Iris pigment epithelial cell (primary cell): ENCODE measurements at places on chromosomes 6 and 20.
A peak's percentile ranks its signal among the peaks of the same experiment; 100 is the strongest.

- DNase-seq = peak; percentile 39
These were observed 10.0 kb upstream of the POU5F1 start for GRCh38 chr6:31180500-31180899.

DNA sequence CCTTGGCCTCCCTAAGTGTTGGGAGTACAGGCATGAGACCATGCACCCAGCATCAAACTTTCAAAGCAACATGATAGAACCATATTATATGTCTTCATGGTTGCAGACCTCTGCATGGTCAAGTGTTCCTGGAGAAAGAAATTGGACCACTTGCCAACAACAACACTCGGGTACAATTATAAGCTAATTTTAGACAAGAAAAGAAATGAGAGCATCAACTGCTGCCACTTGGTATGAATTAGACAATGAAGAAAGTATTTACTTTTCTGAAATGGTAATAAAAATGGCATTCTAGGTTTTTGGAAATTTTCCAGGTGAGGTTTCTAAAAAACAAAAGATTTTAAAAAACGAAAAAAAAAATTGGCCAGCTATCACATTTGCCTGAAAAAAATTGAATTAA is 7.7 kb upstream of the PM20D2 start:
- no peak for DNase-seq

DNA sequence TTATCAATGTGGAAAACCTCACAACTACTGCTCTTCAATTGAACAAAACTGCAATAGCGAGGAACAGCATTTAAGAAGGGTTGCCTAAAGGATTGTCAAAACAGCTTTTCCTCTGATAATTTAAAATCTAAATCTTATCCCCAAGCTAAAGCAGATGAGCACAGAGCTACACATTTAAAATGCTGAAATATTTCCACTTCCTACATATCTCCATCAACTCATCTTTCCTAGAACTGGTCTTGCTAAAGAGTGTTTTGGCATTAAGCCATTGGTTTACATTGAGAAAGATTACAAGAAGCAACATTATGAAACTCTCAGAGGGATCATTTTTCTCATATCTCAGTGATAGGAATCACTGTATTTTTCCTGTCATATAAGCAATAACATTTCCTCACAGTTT is 3.6 kb downstream of the OR10C1 start:
- DNase-seq = peak; percentile 5

GRCh38 chr20:3813848-3814581 is 6.3 kb upstream of the AP5S1 start:
- DNase-seq = no peak

DNA sequence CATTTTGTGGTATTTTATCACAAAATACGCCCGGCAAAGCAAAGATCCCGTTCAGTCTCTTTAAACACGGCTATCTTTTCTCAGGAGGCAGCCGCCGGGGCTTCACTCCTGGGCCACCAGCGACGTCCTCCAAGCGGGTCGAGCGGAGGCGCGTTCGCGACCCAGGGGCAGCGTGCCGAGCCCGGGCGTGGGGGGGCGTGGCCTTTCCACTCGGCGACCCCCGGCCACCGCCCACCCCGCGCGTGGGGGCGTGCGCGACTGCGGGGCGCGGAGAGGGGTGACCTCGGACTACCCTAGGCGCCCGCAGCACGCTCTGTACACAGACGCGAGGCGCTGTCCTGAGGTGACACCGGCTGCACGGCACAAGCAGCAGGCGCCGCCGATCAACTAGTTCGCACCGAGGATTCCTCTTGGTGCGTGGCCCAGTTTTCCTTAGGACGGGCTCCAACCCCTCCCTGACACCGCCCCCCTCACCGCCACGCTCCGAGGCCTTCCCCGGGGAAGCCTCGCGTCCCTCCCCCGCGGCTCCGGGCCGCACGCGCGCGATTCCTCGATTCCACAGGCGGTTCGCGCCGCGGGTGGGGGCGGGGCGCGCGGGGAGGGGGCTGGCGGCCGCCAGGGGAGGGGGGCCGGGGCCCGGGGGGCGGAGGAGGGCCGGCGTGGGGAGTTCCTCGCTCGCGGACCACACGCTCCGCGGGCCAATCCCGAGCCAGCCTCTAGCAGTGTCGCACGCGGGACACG is 1.1 kb upstream of the JARID2 start:
- peak; percentile 56 for DNase-seq

DNA sequence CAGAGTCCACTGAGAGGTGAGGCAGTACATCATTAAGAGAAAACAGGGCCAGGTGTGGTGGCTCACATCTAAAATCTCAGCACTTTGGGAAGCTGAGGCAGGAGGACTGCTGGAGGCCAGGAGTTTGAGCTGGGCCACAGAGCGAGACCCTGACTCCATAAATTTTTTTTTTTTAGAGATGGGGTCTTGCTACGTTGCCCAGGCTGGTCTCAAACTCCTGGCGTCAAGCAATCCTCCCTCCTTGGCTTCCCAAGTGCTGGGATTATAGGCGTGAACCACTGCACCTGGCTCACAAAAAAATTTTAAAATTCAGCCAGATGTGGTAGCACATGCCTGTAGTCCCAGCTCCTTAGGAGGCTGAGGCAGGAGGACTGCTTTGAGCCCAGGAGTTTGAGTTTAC is 17.3 kb downstream of the PPIL1 start:
- DNase-seq = no peak

- DNase-seq = no peak
These were observed 54.7 kb downstream of the PTPRK start for GRCh38 chr6:128465368-128466343.

- peak; percentile 34 for DNase-seq
These were observed 131.6 kb downstream of the OGFRL1 start for GRCh38 chr6:71420095-71420692.

DNA sequence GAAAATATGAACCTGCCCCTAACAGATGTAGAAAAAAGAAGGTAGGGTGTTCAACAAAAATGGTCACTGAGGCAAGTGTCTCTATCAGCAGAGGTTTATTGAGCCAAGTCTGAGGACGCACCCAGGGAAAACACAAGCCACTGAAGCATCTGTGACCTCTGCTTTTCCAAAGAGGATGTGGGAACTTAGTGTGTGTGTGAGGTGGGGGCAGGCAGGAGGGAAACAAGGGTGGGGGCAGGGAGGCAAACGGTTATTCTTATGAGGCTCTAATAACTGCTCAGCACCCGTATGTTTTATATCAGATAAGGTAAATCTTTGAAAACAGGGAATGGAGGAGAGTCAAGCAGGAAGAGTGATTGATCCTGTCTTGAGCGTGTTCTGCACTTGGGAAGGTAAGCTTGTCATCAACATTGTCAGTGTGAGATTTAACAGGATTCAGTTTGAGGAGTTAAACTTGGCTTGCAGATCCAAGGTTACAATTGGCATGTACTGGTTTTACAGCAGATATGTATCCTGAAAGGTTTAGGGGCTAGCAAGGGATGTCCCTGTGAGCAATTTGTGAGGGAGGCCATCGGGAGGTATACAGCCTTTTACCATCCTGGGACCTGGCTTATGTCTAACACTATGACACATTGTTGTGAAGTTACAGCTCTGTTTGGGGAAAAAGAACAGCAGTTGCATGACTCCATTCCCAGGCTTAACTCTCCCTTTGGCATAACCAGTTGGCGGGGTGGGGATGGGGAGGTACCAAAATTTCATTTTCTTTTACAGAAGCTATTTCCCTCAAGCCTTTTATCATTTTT is 33.7 kb downstream of the NINL start:
- DNase-seq = no peak

GRCh38 chr6:2110504-2110903 is 134.9 kb downstream of the GMDS start:
- peak; percentile 67 for DNase-seq

DNA sequence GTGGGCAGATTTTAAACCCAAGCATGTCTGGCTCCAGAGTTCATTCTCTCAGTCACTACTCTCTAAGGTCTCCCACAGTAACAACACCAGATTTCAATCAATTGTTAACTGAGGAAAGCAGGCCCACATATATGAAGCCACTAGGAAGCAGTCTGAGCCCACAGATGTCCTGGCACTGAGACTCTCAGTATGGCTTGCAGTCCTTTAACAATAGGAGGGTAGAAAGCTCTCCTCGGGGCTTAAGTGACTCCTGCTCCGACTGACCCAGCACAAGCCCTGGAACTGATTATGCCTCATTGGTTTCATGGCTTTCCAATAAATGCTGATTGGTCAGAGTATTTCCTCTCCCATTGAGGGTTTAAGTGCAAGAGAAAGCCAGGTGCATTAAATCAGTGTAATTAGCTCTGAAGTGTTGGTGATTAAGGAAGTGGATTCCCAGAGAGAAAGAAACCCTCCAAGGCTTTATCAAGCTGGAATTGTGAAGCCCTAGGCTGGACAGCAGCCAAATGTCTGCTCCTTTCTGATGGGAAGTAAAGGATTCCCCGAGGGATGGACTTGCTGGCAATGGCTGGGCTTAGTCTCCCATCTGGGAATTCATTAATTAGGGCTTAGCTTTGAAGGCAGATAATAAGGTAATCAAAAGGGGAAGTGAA is 76.6 kb upstream of the PROKR2 start:
- DNase-seq = no peak

DNA sequence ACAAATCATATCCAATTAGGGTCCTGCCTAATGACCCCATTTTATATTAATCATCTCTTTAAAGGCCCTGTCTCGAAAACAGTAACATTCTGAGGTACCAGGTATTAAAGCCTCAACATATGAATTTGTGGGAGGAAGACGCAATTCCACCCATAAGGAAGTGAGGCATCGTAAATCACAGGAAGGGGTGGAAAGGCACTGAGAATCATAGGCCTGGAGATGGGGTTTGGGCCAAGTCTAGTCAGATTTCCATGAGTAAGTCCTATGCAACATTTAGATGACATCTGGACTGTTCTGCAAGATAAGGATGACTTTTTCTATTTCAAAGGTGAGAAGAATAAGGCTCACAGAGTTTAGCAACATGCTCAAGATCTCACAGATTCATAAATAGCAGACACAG is 534.0 kb downstream of the KHDRBS2 start:
- DNase-seq = no peak

DNA sequence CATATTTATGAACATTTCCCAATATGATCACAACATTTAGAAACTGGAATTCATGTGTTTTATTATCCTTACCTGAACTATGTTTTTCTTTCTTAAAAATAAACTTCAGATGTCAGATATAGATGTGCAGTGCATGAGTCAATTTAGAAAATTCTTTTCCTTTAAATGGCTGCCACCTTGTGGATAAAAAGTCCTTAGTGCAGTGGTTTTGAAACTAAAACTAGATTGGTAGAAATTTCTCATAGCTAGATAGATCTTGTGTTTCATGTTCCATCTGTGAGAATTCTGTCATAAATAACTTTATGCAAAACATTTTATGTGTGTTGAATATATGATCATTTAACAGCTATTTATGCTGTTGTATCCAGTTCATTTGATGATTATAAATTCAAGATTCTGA is 134.9 kb downstream of the KLHL32 start:
- peak; percentile 43 for DNase-seq

DNA sequence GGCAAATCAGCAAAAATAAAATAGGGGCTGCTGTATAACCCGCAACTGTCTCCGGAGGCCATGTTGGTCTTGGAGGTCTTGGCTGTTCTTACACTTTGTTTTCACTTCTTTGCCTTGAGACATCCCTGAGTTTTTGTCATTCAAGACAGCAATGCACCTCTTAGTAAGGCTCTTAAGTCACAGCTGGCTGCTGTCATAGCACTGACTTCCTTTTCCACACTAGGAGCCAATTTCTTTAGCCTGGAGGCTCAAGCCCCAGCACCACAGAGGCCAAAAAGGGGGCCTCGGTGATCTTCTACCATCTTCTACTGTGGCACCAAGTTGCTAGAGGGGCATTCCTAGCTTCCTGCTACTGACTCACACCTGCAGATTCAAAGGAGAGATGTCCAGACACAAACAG is 536.3 kb downstream of the CDH26 start:
- no peak for DNase-seq

- DNase-seq = peak; percentile 59
These were observed 45.2 kb downstream of the THEMIS start for GRCh38 chr6:127855542-127856159.

DNA sequence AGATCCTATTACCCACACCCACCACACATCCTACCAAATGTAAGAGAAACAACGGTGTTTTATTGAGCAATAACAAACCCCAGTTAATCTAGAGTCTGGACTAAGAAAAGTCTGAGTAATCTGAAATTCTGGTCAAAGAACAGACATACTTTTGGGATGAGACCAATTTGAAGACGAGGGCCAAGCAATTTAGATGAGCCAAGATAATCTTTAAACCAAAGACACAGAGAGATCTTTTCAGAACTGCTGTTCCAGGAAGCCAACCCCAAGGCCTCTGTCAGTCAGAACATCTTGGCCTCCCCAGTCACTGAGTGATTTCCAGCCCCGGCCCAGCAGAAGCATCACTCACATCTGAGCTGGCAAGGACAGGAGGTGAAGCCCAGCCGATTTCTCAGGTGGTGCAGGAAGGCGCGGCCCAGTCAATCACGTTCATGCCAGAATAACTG is 118.5 kb upstream of the SYNDIG1 start:
- no peak for DNase-seq

DNA sequence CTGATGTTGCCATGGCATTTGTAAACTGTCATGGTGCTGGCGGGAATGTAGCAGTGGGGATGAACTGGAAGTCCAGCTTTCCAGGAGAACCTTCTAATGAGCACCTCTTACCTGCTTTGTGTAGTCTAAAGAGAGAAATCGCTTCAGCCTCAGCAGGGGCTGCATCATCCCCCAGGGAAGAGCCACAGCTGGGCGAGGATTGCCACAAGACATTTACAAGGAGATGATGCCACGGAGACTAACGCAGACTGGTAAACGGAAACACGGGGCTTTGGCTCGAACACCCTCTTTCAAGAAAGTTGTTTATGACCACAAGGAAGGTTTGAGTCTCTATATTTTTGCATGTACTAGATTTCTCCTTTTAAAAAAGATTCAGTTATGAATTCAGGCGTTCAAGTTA is 72.9 kb downstream of the CDH26 start:
- DNase-seq = no peak

- no peak for DNase-seq
These were observed 1.2 kb upstream of the HTR1B start for GRCh38 chr6:77464495-77464867.

DNA sequence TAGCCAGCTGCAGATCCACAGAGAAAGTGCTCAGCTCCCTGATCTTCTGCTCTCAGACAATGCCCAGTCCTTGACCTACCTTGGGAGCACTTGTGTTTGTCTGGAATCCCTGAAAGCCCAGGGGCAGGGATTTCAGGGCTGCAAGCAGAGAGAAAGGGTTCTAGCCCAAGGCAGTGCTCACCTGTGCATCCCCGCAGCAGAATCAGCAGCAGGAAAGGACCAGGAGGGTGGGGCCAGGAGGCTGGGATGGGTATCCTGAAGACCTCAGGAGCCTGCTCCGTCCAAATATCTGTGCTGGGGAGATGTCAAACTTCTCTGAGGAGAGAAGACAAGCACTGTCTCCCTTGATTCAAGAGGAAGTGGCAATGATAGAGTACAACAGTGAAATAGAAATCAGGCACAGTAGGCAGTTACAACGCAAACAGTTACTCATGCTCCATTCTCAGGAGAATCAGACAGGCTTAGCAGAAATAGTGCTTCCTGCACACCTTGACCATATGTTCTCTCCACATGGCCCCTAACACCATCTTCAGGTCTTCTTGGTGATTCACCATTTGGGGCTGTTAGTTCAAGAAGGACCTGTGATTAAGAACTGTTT is 28.7 kb upstream of the SIRPG start:
- DNase-seq = no peak

- DNase-seq = no peak
These were observed 75.6 kb upstream of the GNRH2 start for GRCh38 chr20:2967841-2968240.
